Neural progenitor cell (in vitro differentiated cells): ENCODE measurements at places on chromosomes 11 and 22. TPM values are rescaled to one million over a fixed set of nuclear protein-coding genes. Genes with fewer than 3 reads are reported as not detected.

The PTGDR2 gene
- total RNA-seq: 0.06 TPM in 1 of 2 replicates, not detected in the other

The GAL gene
- total RNA-seq: 1.7 TPM in 1 of 2 replicates, not detected in the other

The MRGPRG gene
- total RNA-seq: not detected in 2 replicates

The KRTAP5-11 gene
- not detected in 2 replicates for total RNA-seq

The FOLH1 gene
- not detected in 2 replicates for total RNA-seq

The CHRM1 gene
- total RNA-seq: not detected in 2 replicates

The MS4A4A gene
- not detected in 2 replicates for total RNA-seq

The SMTNL1 gene
- 0.28 TPM in 1 of 2 replicates, not detected in the other for total RNA-seq

The MMP13 gene
- total RNA-seq: not detected in 2 replicates

The OR56A4 gene
- total RNA-seq: 0.30 and 0.62 TPM in 2 replicates

The CALCB gene
- total RNA-seq: 0.62 and 3.1 TPM in 2 replicates

The CD3E gene
- not detected in 2 replicates for total RNA-seq

The ASPHD2 gene
- total RNA-seq: 9.3 and 12.7 TPM in 2 replicates

The TRIM3 gene
- 16.1 and 19.9 TPM in 2 replicates for total RNA-seq

The TMPRSS5 gene
- 0.74 TPM in 1 of 2 replicates, not detected in the other for total RNA-seq

The OR10V1 gene
- not detected in 2 replicates for total RNA-seq
